CD4-positive, alpha-beta T cell (primary cell): ENCODE measurements at places on chromosomes 6 and 20.

GRCh38 chr6:37972994-37973757 lies 153.6 kb downstream of the ZFAND3 start:
- no peak for DNase-seq

DNA sequence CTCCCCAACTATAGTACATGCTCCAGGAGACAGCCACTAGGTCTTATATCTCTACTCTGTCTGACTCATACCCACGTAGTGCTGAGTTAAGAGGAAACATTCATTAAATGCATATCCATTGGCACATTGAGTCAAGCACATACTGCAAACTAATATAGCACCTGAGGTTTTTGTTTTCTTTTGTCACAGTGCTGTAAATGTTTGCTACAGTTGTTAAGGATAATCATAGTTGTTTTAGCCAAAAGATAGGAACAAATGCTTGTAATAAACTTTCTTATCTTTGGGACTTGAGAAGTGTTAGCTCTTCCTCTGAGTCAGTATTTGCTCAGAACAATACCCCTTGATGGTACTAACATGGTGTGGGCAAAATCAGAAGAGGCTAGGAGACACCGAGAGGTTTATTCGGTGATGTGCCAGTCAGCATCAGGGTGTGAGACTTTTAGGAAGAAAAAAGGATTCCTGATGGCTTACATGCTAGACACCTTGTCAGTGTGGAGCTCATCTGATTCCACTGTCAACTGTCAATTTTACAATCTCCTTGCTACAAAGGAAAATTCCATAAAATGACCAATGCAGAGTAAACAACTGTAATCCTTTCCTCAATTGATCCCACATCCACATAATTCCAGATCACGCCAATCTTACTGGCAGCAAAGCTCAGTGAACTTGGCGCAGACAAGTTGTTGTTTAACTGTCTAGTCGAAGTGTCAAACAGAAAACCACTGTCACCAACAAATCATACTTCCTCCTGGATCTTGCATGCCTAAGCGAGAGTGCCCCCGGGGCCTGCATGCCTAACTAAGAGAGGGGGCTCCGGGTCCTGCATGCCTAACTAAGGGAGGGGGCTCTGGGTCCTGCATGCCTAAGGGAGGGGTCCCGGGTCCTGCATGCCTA lies 36.1 kb downstream of the ELOVL2 start:
- DNase-seq: no peak

- DNase-seq: no peak
Observed at GRCh38 chr6:3355011-3355357, 96.2 kb downstream of the PSMG4 start.

DNA sequence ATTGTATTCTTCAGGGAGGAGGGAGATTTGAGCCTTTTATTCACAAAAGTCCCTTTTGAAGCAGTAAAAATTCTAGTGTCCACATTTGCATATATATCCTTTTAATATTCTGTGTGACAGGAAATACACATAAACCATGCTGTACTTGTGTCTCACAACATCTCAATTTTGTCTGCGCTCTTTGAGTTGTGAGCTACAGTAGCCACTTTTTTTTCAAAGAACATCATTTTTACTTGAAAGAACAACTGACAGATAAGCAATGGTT lies 21.3 kb downstream of the LMBRD1 start:
- DNase-seq: no peak

DNA sequence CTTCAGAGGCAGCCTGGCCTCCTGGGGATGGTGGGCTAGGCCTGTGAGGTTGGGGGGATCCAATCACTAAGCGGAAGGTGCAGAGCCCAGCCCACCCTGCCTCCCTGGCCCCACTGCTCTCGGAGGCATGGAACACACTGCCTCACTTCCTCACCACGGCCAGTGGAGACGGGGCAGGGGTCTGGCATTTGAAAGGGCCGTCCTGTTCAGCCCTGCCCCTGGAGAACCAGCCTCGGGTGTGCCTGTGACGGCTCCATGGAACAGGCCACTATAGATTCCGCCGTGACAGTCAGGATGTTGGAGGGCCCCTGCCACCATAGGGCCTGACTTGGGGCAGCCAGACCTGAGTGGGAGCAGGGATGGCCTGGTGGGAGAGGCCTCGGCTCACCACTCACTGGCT lies 110.2 kb downstream of the DACT2 start:
- no peak for DNase-seq

- no peak for DNase-seq
Observed at GRCh38 chr20:57652606-57653545, 32.6 kb upstream of the ZBP1 start.

- no peak for DNase-seq
Observed at GRCh38 chr6:14065350-14065749, 52.2 kb upstream of the CD83 start.

DNA sequence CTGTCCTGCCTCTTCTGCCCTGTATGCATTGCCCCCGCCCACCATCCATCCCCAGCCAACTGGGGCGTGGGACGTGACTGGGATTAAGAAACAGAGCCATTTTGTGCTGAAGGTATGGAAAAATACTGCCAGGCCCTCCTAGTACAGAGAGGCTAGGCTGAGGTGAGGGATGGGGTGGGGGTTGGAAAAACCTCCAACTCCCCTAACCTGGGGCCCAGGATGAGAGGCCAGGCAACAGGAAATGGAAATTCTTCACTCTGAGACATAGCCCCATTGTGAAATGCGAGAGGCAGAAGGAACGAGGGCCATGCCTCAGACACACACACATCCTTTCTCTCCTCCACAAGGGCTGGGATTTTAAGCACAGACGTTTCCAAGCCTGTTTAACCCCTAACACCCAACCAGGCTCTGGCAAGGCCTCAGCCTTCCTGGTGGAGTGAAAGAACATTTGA lies 19.9 kb downstream of the KCNK5 start:
- no peak for DNase-seq

DNA sequence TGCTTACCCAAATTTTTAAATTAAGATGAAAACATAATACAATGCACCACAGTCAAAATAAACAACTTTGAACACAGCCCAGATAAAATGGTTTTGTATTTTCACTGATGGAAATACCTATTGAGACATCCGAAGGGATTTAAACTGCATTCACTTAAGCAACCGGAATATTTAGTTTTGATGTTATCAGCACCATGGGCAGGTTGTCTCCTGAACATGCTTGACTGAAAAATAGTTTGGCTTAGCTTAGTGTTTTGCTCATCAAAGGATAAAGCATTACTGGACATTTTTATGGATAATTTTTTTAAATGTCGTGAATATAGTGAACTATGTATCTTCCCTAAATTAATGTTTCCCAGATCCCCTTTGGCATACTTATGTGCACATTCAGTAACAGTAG lies 177.5 kb downstream of the GJA1 start:
- no peak for DNase-seq

GRCh38 chr20:54078296-54078984 lies 8.0 kb upstream of the BCAS1 start:
- DNase-seq: no peak

GRCh38 chr6:125112934-125113333 lies 40.6 kb upstream of the TPD52L1 start:
- DNase-seq: no peak

DNA sequence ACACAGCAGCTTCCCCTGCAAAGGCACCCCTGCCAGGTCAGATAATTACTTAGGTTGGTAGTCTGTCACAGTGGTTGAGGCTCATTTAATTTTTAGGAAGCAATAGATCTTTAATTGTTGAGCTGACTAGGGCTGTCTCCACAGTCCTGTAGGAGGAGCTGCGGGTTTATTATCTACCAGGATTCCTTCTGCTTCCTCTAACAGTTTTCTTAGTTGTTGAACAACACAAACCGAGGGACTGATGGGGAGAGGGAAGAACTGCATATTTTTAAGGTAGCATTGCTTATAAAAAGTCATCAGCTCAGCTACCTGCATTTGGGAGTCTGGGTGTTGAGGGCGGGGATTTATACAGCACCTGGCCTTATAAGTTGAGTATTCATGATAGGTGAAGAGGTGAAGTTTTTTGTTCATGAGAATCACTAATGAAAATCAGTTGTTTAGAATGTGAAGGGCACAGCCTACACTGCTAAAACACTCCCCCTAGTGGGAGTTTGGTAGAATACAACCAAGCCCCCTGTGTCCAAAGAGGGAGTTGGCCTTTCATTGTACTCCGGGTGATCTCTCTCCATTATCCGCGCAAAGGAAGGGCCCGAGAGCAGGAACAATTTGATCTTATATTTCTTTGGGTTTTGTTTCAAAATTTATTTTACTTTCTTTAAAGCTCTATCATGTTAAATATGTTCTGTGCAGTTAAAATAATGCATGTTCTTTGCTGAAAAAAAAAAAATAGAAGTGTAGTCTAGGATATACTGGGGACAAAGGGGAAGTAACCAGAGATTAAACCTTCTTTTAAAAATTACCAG lies 69.6 kb downstream of the SSR1 start:
- DNase-seq: peak; percentile 29

GRCh38 chr6:3324262-3324942 lies 65.7 kb downstream of the PSMG4 start:
- no peak for DNase-seq

- DNase-seq: no peak
Observed at GRCh38 chr20:6806275-6806674, 38.8 kb downstream of the BMP2 start.

DNA sequence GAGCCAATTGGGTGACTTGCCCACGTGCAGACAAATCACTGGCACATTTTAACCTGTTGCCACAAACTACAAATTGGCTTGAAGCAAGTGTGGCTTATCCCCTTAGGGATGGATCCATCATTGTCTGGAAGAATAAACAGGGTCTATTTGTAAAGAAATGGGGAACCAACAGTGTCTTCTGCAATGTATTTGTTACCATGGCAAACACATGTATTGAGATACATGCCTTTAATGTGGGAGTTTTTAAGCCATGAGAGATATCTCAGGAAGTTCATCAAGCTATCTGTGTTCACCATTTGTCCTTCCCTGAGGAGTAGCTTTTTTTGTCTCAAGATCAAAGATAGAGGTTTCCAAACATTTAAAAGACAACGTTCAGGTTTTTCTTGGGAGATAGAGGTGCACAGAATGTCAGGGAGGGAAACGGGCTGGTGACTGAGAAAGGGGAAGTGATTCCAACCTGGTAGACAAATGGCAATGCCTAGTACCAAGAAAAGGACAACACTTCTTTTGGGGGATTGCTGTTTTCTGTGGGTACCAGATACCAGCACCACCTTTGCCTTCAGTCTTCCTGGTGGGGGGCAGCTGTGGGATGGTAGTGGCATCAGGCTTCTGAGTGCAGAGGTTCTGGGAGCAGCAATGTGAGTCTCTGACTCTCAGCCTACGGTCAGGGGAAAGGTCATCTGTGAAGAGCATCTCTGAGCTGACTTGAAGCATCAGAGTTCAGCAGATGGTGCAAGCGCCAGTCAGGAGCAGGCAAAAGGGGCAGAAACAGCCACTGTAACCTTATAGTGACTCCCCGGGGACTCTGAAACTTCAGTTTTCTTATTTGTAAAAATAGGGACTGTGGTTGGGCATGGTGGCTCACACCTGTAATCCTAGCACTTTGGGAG lies 20.1 kb upstream of the BCAS1 start:
- DNase-seq: no peak

GRCh38 chr6:93721386-93722048 lies 302.2 kb upstream of the EPHA7 start:
- DNase-seq: no peak

DNA sequence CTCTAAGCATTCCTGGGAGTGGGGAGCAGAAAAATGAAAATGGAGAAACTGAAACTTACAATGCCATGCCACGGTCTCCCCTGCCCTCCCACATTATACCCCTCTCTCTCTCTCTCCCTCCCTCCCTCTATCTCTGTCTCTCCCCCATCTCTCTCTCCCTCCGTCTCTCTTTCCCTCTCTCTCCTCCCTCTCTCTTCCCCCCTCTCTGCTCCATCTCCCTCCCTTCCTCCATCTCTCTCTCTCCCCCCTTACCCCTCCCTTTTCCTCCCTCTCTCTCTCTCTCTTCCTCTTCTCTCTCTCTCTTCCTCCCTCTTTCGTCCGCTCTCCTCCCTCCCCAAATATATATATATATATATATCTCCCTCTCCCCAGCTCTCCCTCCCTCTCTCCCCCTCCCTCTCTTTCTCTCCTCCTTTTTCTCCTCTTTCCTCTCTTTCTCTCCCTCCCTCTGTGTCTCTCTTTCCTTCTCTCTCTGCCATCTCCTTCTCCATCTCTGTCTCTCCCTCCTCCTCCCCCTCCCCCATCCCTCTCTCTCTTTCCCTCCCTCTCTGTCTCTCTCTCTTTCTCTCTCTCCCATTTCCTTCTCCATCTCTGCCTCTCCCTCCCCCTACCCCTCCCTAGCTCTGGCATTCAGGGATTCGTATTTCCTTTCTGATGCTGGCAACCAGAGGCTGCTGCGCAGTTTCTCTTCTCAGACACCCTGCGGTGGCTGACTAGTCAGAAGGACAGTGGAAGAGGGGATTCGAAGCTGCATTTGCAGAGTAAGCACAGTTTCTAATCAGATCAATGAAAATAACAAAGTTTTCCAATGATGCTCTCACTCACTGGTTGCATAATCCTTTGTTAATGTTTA lies 13.9 kb upstream of the VAPB start:
- no peak for DNase-seq

DNA sequence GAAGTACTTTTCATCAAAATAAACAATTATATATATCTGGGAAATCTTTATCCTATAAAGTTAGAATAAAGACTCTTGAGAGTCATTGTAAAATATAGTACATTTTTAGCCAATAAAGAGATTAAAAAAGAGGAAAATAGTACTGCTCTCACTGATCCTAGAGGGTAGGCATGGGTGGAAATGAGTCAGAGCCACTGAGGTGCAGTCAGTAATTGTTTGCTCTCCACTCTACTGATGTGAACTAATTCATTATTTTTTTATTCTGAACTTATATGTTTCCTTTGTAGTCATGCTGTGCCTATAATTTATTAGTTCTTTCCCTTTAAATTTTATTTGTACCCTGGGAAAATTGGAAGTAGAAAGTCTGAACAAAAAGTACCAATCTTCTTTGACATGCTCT lies 1359.4 kb upstream of the GJE1 start:
- no peak for DNase-seq

DNA sequence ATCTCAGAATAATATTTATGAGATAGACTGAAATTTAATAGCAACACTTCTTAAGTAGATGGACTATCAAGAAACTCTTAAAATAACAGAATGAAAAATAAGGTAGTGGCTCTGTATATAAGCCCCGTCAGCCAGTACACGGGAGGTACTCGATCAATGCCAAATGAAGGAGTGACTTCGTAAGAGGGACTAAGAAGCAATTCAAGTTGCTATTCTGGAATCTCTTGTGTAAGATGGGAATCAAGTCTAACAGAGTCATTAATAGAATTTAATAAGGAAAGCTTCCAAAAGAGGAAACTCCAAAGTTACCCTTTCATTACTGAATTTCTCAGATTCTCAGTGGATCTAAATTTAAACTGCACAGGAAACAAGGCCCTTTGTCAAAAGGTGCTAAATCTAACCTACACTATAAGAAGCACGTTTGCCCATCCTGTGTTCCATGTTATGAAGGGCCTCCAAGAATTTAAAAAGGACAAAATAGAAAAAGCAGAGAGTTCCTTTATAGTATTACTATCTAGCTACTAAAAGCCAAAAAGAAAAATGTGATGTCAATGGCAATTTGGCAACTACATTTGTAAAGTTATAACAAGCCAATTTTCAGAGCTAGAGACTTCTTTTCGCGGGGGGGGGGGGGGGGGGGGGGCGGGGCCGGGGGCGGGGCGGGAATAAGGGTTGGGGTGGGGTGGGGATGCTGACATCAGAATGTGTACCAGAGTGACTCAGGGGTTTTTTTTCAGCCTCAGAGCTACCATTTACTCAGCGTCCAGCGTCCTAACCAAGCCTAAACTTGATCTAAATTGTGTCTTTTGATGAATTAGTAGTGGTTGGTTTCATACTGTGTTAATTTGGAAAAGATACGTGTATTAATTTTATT lies 200.6 kb downstream of the GMPR start:
- peak; percentile 21 for DNase-seq

- no peak for DNase-seq
Observed at GRCh38 chr6:21208081-21208795, 385.3 kb upstream of the SOX4 start.

- DNase-seq: no peak
Observed at GRCh38 chr20:10578607-10579006, 95.2 kb downstream of the JAG1 start.
